Right renal cortex interstitium (tissue), 3 donors: ENCODE measurements at places on chromosomes 5 and 9. TPM values are rescaled to one million over a fixed set of nuclear protein-coding genes. Genes with fewer than 3 reads are reported as not detected.

The FOXD4 gene
- polyA plus RNA-seq = 0.45 TPM

The SNX24 gene
- polyA plus RNA-seq = 24.2 TPM

The ADAMTS12 gene
- polyA plus RNA-seq = 14.3 TPM

The IRGM gene
- 0.25 TPM for polyA plus RNA-seq

The FBP2 gene
- polyA plus RNA-seq = not detected

The MSMP gene
- not detected for polyA plus RNA-seq

The BTNL3 gene
- polyA plus RNA-seq = 0.13 TPM

The TDRD7 gene
- 9.1 TPM for polyA plus RNA-seq

The PKD2L2 gene
- not detected for polyA plus RNA-seq

The SARDH gene
- polyA plus RNA-seq = 9.5 TPM

The SLC25A2 gene
- polyA plus RNA-seq = not detected

The OTP gene
- polyA plus RNA-seq = not detected

The PPP3R2 gene
- not detected for polyA plus RNA-seq

The FCN2 gene
- polyA plus RNA-seq = 0.47 TPM

The C9orf50 gene
- 0.57 TPM for polyA plus RNA-seq

The HTR1A gene
- polyA plus RNA-seq = not detected

The ZNF367 gene
- polyA plus RNA-seq = 8.4 TPM

The TAF11L5 gene
- not detected for polyA plus RNA-seq

The RNF20 gene
- polyA plus RNA-seq = 67.3 TPM

The ADAMTSL2 gene
- polyA plus RNA-seq = 1.3 TPM

The ASPN gene
- polyA plus RNA-seq = 15.1 TPM

The PALM2AKAP2 gene
- 9.9 TPM for polyA plus RNA-seq

The CDK5RAP2 gene
- polyA plus RNA-seq = 58.9 TPM

The FGF10 gene
- 7.5 TPM for polyA plus RNA-seq

The POLK gene
- polyA plus RNA-seq = 30.8 TPM

The TNFSF8 gene
- 0.61 TPM for polyA plus RNA-seq

The NOXA1 gene
- 3.9 TPM for polyA plus RNA-seq

The SCGB3A2 gene
- not detected for polyA plus RNA-seq

The DNAI1 gene
- polyA plus RNA-seq = 2.2 TPM

The TICAM2 gene
- polyA plus RNA-seq = 3.3 TPM

The STK32A gene
- 14.3 TPM for polyA plus RNA-seq

The TYRP1 gene
- 2.1 TPM for polyA plus RNA-seq

The IRX1 gene
- polyA plus RNA-seq = 28.6 TPM

The STPG3 gene
- 1.1 TPM for polyA plus RNA-seq

The NRARP gene
- polyA plus RNA-seq = 5.3 TPM

The ATP10B gene
- 0.50 TPM for polyA plus RNA-seq

The STK10 gene
- 13.3 TPM for polyA plus RNA-seq

The PCDHA9 gene
- polyA plus RNA-seq = not detected

The GRXCR2 gene
- not detected for polyA plus RNA-seq

The LYRM7 gene
- polyA plus RNA-seq = 14.0 TPM

The SLC46A2 gene
- polyA plus RNA-seq = 0.08 TPM

The ZBTB26 gene
- 22.7 TPM for polyA plus RNA-seq

The PCDHB4 gene
- polyA plus RNA-seq = 2.9 TPM

The GRM6 gene
- polyA plus RNA-seq = 0.52 TPM

The PCDHGB1 gene
- polyA plus RNA-seq = 2.1 TPM

The SLC6A7 gene
- not detected for polyA plus RNA-seq

The DND1 gene
- not detected for polyA plus RNA-seq

The LARP1 gene
- polyA plus RNA-seq = 133 TPM

The KIF4B gene
- polyA plus RNA-seq = 0.33 TPM

The NUTM2F gene
- polyA plus RNA-seq = not detected

The PNPLA7 gene
- 0.88 TPM for polyA plus RNA-seq

The GLIPR2 gene
- polyA plus RNA-seq = 40.0 TPM

The PTPDC1 gene
- polyA plus RNA-seq = 9.4 TPM

The TLE1 gene
- 65.4 TPM for polyA plus RNA-seq

The SMIM33 gene
- not detected for polyA plus RNA-seq
